Keratinocyte (primary cell): ENCODE measurements at places on chromosomes 2 and 18. TPM values are rescaled to one million over a fixed set of nuclear protein-coding genes. Genes with fewer than 3 reads are reported as not detected.

GRCh38 chr18:60646725-60647124 is 274.1 kb upstream of the MC4R start:
- no peaks in the 10 kb centered on the region for H3K27me3 ChIP-seq
- no peaks in the 10 kb centered on the region for H3K36me3 ChIP-seq
- H3K4me3 ChIP-seq, result no peak overlapping the region
- H3K27ac ChIP-seq, result no peak overlapping the region
- H3K4me1 ChIP-seq, result no peaks in the 10 kb centered on the region

DNA sequence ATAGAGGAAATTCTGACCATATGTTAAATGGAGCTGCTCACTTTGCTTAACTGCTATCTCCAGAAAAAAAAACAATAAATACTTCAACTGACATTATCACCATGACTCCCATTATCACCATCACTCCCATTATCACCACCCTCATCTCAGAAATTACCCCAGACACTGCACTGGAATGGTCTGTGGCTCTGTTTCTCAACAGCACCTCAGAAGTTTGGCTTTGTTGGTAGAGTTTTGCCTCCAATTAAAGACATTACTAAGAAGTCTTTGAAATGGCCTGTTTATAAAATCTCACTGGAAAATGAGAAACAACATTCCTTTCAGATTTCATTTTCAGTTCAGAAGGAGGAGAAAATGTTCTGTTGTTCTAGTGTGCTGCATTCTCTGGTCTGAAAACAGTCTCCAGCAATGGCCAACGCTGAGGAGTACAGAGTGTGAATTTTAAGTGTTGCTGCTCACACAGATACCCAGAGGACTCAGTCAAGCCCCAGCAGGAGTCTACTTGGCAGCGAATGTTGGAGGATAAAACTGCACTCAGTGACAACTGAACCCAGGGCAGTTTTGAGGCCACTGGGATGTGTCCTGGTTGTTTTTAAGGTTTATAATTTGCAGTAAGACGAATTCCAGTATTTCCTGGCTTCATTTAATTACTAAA is 364.5 kb upstream of the CDH2 start:
- H3K27me3 ChIP-seq, result no peaks in the 10 kb centered on the region
- H3K4me1 ChIP-seq, result no peaks in the 10 kb centered on the region
- no peak overlapping the region for H3K27ac ChIP-seq
- no peaks in the 10 kb centered on the region for H3K36me3 ChIP-seq

- H3K27ac ChIP-seq, result no peak overlapping the region
- peaks cover 20% of the 10 kb centered on the region for H3K4me1 ChIP-seq
- no peak overlapping the region for H3K4me3 ChIP-seq
- DNase-seq, result no peak
Measured at GRCh38 chr2:113136828-113137775, 9.7 kb downstream of the IL1RN start.

GRCh38 chr2:10267036-10267435 is 35.7 kb upstream of the HPCAL1 start:
- H3K36me3 ChIP-seq, result no peaks in the 10 kb centered on the region
- H3K27me3 ChIP-seq, result peaks cover 22% of the 10 kb centered on the region
- no peak overlapping the region for H3K27ac ChIP-seq
- no peak for DNase-seq
- no peaks in the 10 kb centered on the region for H3K4me1 ChIP-seq
- no peak overlapping the region for H3K4me3 ChIP-seq

- no peak for DNase-seq
- H3K4me3 ChIP-seq, result no peak overlapping the region
- H3K4me1 ChIP-seq, result peaks cover 19% of the 10 kb centered on the region
- H3K27ac ChIP-seq, result no peak overlapping the region
- H3K36me3 ChIP-seq, result no peaks in the 10 kb centered on the region
- H3K27me3 ChIP-seq, result no peaks in the 10 kb centered on the region
Measured at GRCh38 chr2:129236601-129237000, 742.9 kb upstream of the RAB6C start.

DNA sequence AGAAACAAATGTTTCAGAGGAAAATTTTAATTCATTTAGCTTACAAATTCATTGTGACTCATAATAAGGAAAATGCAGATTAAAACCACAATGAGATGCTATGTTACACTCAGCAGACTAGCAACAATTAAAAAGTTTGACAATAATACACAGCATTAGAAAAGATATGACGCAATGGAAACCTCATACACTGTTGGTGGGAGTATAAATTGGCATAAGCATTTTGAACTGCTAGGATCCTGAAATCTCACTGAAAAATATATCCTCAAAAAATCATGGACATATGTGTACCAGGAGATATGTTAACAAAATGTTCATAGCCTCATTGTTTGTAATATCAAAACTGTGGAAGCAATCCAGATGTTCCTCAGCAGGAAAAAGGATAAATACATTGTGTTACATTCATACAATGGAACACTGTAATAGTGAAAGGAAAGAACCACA is 13.7 kb downstream of the CALCRL start:
- H3K27ac ChIP-seq, result no peak overlapping the region
- no peak overlapping the region for H3K4me3 ChIP-seq
- DNase-seq, result no peak
- H3K36me3 ChIP-seq, result no peaks in the 10 kb centered on the region
- H3K27me3 ChIP-seq, result no peaks in the 10 kb centered on the region

- no peak overlapping the region for H3K27ac ChIP-seq
- H3K4me1 ChIP-seq, result no peaks in the 10 kb centered on the region
- no peaks in the 10 kb centered on the region for H3K27me3 ChIP-seq
- peaks cover 17% of the 10 kb centered on the region for H3K36me3 ChIP-seq
- DNase-seq, result no peak
- no peak overlapping the region for H3K4me3 ChIP-seq
Measured at GRCh38 chr2:17719562-17720371, 33.8 kb downstream of the SMC6 start.

GRCh38 chr2:144606466-144607095 is 86.7 kb upstream of the ZEB2 start:
- no peaks in the 10 kb centered on the region for H3K4me1 ChIP-seq
- no peaks in the 10 kb centered on the region for H3K27me3 ChIP-seq
- H3K4me3 ChIP-seq, result no peak overlapping the region
- H3K36me3 ChIP-seq, result no peaks in the 10 kb centered on the region
- no peak for DNase-seq

The ASXL2 gene
- 8.9 to 18.1 TPM (median 12.5 TPM) in 3 replicates for polyA plus RNA-seq

The ANKRD30B gene
- polyA plus RNA-seq, result not detected in 3 replicates
